ENCODE measurements at places on chromosomes 1 and 21.

DNA sequence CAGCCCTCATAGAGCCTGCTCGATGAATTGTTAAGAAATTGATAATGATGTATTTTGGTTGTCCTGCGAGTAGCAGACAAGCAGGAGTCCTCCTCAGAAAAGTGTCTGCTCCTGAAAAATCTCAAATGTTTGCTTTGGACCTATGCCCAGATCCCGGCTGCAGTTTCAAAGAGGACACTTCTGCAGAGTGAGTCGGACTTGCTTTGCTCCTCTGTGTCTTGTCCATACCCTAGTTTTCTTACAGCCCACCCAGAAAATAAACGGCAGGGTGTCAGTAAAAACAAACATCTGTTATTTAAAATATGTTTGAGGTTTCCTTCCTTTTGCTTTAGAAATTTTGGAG lies 2.8 kb downstream of the S100A10 start:
- peak; percentile 61 for DNase-seq

GRCh38 chr1:15000671-15001070 lies 152.9 kb upstream of the TMEM51 start:
- DNase-seq = no peak

DNA sequence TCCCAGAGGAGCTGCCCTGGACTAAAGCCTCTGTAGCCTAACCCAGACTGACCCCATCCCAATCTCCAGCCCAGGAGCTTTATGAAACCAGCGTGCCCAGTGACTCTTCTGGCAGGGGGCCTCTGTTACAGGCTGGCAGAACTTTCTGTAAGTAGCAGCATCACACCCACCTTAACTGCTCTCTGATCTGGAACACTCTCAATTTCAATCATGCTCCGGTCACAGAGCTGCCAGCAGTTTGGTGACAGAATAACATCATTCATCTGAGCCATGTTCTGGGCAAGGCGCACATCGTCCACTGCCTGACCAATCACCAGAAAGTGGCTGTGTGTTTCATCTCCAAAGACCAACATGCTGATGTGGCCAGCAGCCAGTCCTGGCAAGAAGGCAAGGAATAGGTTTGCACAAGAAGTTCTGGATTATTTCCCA lies 14.7 kb downstream of the ADCY10 start:
- DNase-seq = no peak

GRCh38 chr1:201761178-201761577 lies 67.8 kb upstream of the IPO9 start:
- no peak for DNase-seq

GRCh38 chr1:4086085-4086850 lies 186.2 kb upstream of the C1orf174 start:
- DNase-seq = no peak

DNA sequence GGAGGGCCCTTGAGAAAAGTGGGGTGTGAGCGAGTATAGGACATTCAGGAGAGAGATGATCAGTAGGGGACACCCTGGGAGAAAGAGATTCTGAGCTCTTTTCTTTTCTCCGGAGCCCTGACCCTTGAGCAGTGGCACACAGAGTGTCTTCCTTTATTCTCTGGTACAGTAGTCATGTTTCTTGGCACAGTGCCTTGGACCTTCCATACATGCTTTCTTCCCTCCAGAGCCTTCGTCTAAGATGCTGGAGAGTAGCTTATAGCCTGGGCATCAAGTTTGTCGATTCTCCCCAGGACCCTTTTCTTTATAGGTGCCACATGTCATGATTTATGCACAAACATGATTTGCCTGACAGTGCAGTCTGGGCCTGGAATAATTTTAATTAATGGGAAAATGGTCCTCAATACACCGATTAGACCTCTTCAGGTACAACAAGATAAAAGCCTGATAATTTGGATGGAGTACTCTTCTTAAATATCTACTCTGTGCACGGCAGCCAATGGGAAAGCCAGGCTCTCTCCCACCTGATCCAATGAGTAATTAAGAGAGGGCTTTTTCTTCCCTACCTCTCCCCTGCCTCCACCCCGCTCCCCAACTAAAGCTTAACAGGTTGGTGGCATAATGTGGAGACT lies at the start of gene TBX19:
TSS of gene TBX19 (plus strand) at position 582 of the 632 bp plus-strand sequence. CDS start 214 bp downstream, outside the sequence.
- DNase-seq = no peak

DNA sequence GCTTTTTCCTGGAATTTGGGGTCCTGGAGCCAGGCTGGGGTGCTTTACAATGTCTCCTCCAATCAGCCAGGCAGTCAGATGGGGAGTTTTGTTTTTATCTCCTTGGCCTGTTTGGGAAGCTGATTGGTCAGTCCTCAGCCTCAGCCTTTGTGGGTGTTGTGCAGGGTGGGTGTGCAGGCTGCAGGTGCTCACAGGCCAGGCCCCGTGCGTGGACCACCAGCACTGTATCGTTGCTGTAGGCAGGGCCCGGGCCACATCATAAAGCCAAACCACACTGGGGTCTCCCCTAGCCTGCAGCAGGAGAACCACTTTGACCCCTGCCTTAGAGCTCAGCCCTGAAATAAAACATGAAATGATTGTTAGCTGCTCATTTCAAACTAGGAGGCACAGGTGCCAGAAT lies 8.6 kb downstream of the PRDM16 start:
- DNase-seq = no peak

GRCh38 chr1:161185732-161186311 lies 8.5 kb upstream of the B4GALT3 start:
- DNase-seq = no peak

GRCh38 chr1:109112056-109112651 lies 1.8 kb upstream of the ELAPOR1 start:
- DNase-seq = no peak

DNA sequence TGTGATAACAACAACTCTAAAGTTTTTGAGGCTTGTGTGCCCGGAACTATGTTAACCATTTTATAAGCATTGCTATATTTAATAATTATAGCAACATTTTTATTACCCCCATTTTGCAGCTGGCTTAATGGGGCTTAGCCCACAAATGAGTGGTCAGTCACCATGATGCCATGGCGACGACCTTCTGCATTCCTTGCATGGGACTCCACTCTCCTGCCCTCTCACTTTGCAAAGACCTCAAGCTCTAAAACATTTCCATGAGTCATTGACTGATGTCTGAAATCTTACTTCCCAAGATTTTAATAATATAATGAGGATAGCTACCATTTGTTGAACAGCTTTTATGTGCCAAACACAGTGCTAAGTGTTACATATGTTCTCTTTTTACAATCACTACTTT lies 15.4 kb downstream of the NGF start:
- DNase-seq = no peak

DNA sequence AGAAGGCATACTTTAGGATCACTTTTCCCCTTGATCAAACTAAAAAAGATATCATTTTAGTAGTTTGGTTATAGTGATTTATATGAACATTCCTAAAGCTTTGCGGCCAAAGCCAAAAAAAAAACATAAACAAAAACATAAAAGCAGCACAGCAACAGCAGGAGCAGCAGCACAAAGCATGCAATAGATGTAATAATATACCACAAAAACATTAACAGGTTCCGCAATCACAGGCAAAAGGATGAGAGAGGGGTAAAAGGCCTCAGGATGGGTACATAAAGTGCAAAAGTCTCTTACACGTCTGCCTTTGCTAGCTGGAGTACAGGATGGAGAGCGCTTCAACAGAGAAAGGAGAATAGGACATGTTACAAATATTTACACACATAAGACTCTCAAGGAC lies 119.0 kb downstream of the COQ8A start:
- no peak for DNase-seq

DNA sequence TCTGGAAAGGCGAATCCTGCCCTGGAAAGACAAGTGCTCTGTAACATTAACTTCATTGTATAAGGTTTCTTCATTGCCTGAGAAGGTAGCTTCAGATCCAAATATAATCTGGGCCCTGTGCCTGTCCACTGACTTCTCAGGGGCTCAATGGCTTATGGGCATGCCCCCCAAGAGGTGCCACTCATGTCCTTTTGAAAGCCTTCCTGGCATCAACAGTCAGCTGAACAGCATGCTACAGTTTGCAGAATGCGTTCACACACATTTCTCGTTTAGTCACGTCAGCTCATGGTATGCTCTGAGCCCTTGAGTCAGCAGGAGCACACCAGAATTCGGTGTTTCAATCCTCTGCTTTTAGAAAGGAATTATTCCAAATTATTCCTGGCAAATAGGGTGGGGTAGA lies 23.8 kb downstream of the TMCC2 start:
- no peak for DNase-seq

DNA sequence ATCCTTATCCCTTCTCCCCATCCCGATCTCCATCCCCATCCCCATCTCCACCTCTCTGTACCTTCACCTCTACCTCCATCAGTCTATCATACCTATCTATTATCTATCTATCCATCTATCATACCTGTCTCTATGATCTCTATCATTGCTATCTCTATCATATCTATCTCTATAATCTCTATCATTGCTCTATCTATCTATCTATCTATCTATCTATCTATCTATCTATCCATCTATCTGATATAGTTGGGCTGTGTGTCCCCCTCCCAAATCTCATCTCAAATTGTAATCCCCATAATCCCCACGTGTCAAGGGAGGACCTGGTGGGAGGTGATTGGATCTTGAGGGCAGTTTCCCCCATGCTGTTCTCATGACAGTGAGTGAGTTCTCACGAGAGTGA lies 97.9 kb upstream of the PAXBP1 start:
- no peak for DNase-seq

DNA sequence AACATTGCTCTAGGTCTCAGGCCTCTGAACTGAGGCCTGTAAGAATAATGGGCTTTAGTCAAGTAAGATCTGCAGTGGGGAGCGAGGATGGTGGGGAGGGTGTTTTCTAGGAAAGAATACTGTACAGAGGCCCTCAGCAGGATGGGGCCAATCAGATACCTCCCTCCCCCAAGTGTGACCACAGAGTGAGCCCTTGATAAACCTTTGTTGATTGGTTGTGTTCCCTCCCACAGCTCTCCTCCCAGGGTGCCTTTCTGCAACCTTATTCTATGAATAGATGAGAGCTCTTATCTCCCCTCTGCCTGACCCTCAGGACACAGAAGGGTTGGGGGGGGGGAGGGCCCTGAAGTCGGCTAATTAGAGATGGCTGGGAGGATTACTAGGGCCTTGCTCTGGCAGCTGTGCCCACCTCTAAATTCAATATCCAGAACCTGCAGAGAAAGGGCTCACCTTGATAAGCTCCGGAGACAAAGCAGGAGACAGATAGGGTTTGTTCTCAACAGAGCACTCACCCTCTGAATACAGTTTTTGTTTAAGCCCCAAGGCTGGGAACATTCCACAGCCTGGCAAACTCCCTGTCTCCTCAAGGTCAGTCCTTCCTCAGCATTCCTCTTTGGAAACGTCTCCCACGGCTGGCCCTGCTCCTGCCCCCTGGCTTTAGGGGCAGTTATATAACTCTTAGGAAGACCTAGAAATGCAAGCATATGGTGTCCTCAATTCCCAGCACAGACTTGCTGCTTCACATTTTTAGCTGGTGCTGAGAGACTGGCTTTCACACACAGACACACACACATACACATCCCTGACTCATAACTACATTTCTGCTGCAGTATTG lies 42.9 kb downstream of the ATP1A1 start:
- no peak for DNase-seq

DNA sequence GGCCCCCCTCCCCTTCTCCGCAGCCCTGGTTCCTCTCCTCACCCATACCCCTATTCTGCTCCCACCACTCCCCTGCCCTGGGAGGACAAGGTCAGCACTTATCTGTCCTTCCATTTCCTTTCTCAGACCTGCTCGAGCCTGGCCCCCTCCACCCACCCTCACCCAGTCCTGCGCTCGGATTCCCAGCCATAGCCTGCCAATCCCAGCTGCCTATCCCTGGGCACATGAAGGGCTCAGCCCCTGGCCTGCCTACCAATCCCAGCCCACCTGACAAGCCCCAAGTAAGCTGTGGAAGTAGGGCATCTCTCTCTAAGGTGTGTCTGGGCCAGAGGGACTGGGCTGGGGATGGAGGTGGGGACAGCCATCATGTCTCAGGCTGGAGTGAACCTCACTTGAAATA lies 5.4 kb downstream of the BLACAT1 start:
- DNase-seq = no peak

DNA sequence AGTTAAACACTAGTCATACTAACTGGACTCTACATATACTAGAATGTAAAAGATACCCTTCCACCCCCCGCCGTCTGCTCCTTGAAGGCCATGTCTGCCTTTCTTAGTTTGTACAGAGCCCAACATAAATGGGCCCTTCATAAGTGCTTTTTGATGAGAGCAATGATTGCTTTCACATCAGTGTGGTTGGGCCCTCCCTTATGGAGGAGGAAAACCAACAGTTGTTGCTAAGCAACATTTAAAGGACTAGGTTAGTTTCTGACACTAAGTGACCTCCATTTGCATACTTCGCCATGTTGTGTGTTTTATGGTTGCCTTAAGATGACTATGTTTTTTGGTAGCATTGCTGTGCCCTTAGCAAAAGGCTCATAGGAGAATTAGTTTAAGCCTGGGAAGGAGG lies 182.0 kb upstream of the SGIP1 start:
- DNase-seq = no peak

- DNase-seq = no peak
These were observed 429.9 kb upstream of the CXADR start for GRCh38 chr21:17082843-17083483.

DNA sequence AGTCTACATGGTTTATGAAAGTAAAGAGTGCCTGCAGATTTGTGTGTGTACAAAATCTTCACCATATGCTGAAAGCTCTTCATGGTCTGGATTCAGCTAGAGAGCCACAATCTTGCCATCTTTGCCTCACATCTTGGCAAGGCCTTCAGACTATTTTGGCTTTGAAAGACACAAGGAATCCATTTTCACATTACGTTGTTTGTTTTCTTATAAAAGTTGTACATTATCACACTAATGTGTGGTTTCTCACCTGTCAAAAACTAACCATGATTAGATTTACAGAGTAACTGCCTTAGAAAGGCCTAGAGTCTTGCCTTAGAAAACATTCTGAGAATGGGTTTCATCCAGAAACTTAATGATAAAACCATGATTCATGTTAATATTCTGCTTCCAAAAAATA lies 494.6 kb downstream of the NEGR1 start:
- DNase-seq = no peak

- no peak for DNase-seq
These were observed 60.6 kb downstream of the WARS2 start for GRCh38 chr1:119079881-119080280.

- peak; percentile 88 for DNase-seq
These were observed 61.1 kb downstream of the SDC3 start for GRCh38 chr1:30847358-30847972.

DNA sequence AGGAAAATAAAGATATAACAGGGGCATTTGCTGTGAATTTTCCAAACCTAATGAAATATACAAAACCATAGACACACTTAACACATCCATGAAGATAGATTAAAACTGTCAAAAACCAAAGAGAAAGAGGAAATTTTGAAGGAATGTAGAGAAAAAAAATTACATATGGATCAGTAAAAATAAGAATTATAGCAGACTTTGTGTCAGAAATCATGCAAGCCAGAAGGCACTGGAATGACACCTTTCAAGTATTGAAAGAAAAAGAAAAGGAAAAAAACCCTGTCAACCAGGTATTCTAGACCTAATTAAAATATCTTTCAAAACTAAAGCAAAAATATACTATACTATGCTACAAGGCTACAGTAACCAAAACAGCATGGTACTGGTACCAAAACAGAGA lies 125.8 kb upstream of the PALMD start:
- DNase-seq = no peak

DNA sequence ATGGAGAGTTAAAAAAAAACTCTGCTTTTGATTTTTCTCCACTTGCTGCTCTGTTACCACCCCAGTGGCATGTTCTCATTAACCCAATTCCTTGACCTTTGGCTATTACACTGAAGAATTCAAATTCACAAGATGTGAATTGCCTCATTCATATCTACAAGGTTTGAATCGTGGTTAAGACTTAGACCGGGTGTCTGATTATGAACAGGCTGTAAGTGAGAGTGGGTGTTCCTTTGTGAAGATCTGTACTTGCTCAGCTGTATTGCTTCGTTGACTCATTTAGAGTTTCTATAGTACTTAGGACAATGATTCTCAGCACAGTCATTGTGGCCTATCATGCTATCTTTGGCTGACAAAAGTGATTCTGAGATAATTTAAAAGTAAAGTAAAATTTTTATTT lies 36.4 kb downstream of the DNM3 start:
- no peak for DNase-seq
